Left ventricle myocardium inferior (tissue), 1 donor: ENCODE measurements at places on chromosomes 5 and 9.

DNA sequence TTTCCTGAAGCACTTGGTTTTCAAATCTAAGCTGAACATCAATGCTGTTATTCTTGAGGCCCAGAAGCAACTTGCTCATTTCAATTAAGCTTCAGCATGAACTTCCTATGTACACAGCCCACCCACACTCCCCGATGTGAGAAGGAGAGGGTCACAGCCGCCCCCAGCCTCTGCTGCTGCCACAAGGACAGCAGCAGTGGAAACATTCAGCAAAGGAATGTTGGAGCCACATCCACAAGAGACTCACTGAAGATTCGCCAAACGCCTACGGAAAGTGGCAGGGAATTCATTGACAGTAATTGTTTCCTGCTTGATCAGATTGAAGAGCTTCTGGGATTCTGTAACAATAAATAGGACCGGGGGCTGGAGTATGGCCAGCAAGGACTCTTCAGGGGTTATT, 2.9 kb downstream of the TGFBI start:
- DNase-seq: no peak

DNA sequence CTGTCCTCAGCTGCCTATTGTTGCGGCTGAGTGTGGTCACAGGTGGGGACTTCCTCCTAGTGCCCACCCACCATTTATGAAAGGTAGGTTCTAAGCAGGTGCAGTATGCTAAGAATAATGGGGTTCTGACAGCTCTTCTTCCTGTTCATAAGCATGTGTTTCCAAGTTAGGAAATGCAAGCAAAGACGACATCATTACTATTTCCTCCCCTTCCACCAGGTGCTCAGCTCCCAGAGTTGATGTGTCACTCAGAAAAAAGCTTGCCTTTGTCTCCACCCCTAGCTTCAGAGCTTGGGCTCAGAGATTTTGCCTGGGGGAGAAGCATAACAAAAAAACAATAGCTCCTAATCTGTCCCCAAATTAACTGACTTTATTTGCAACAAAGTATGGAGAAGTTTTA, 1076.7 kb downstream of the NR2F1-AS1 start:
- no peak for DNase-seq

DNA sequence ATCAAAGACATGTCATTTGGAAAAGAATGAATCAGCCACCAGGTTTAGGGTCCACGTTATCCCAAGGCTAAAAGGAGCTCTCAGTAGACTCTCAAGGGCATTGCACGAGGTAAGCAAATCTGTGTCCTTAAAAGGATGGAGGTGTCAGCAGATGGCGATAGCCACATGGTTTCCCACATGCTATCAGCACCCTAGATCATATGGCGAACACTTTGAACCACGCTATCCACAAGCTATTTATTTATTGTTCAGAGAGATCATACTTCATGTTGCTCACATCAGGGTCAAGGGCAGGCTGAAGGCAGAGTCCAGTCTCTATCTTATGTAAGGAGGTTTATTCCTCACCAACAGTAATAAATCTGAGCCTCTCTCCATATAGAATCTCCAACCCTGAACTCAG, 43.7 kb downstream of the CDH6 start:
- no peak for DNase-seq

DNA sequence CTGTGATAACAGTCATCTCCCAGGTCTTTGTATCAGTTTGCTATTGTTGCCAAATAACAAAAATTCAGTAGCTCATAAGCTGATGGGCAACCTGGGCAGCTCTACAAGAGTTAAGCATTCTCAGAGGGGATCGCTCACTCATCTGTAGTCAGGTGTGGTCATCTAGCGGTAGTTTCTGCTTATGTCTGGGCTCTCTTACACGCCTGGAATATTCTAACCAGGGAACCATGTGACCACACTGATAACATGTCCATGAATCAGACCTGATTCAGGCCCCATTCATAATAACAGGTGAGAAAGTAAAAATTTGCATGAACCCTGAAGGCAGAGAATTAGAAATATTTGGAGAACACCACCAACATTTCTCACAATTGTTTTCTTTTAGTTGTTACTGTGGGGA, 576.1 kb downstream of the SLCO4C1 start:
- DNase-seq: no peak

DNA sequence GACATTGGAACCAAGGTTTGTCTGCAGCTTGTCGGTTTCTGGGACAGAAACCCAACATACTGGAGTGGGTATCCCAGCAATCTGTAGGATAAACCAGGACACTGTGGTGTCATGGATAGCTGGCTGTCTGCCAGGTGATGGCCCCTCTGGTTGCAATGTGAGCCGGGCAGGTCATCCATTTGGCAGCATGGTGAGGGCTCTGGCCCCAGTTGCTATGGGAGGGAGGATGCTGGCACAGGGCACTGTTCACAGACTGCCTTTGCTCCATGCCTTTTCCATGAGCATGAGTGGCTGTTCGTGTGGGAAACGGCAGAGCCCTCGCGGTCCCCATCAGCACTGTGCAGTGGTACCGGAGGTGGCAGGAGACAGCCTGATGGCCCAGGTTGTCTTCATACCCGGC, 6.4 kb downstream of the S1PR3 start:
- DNase-seq: no peak

DNA sequence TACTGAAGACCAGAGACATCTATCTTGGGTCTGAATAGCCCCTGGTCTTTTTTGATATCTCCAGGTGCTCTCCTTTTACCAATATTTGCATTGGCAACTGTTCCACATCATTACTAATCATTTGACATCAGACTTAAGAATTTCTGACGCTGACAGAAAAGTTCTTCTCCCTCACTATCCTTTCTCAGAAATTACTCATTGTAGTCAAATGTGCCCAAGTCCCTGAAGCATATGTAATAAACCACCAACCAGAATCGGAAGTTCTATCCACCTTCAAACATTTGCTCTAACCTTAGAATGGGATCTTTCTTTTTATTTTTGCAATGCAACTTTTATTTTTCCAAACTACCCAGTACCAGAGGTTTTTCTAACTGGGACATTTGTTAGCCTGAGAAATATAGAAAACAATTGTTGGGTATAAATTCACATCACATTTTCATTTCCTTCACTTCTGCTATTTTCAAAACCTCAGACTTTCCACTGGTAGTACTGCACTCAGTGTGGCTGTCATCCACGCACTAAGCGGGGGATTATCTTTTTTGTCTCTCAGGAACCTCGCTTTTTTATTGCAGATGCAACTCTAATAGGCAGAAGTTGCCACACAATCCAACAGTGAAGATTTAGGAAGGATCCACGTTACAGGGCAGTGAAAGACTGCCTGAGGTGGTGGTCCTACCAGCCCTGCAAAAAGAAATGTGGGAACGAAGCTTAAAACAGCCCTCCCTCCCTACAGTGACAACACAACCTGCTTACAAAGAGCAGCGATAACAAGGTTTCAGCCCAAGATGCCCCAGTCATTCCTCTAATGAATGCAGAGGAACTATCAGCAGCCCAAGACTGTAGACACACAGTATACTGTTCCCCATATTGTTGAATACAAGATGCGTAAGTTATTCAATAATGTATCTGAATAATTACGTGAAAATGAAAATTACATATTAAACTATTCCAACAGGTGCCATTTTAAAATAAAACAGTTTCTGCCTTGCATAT, 201.2 kb downstream of the EBF1 start:
- no peak for DNase-seq

- DNase-seq: no peak
Measured at GRCh38 chr9:4141296-4141695, 158.6 kb downstream of the GLIS3 start.

GRCh38 chr9:34588671-34589635, 571 bp downstream of the CNTFR start:
- no peak for DNase-seq

DNA sequence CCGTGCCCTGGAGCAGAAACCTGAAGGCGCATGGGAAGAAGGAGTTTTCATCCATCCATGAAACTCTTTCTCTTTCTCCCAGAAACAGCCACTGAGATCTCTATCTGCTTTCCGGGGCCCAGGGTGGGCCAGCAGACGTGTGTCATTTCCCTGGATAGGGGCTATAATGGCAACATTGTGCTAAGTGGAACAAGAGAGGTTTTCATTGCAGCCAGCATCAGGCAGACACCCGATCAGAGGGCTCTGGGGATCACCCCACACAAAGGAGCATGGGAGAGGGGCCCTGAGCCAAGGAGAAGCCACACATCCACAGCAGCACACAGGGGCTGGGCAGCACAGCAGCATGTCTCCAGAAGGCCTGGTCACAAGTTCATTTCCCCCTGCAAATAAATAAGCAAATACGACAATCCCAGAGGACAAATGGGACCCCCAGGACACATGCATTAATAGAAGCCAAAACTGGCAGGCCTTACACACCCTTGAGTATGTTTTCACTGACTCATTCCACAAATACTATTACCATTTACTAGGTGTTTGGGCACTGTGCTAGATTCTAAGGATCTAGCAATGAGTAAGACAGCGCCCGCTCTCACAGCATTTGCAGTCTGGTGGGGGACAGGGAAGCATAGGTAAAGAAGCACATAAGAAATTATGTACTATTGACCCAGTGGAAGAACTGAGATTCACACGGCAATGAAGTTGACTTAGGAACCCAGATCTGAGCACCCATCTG, 4.3 kb upstream of the AFAP1L1 start:
- DNase-seq: no peak

DNA sequence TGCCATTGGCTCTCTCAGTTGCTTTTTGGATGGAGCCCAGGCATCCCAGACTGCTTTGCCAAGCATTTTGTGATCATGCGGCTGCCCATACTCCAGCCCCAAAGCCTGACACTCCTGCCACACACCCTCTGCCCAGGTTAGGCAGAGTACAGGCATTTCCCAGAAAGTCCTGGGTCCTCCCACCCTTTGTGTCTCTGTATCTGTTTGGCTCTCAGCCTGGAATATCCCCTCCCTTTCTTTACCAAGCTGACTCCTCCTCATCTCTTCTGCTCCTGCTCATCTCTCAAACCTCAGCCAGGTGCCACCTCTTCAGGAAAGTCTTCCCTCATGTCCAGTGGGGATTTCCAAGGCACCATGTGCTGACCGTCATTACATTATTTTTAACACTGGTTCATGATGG, 14.3 kb upstream of the SH3RF2 start:
- DNase-seq: no peak

DNA sequence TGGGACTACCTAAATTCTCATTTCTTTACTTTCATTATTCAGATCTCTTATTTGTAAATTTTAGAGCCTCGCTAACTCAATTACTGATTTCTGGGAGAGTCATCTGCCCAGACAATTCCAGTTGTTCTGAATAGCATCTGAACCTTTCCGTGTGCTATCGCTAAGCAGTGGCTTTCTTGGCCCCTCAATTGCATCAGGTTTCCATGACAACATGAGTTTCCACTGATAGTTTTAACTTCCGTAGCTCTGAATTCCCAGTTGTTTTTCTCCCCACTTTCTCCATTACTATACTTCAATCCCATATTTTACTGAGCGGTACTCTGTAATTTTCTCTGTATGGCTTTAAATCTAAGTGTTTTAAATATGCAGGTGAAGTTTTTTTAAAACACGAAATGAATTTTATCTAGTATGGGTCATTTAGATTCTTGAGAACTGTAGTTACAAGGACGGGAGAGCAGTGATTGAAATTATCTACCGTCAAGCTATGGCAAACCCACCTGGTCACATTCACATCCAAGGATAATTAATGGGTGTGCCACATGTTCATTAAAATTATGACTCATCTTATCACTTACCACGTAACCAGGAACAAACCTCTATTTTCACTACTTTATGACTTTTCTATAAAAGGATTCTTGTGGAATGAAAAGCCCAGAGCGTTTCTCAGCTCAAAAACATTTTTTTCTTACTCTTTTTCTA, 223.5 kb upstream of the PCSK5 start:
- no peak for DNase-seq

DNA sequence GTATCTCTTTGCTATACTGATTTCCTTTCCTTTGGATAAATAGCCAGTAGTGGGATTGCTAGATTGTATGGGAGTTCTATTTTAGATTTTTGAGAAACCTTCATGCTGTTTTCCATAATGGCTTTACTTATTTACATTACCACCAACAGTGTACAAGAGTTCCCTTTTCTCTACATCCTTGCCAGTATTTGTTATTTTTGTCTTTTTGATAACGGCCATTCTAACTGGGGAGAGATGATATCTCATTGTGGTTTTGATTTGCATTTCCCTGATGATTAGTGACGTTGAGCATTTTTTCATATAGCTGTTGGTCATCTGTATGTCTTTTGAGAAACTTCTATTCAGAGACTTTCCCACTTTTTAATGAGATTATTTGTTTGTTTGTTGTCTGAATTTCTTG, 25.8 kb downstream of the NADK2 start:
- no peak for DNase-seq

DNA sequence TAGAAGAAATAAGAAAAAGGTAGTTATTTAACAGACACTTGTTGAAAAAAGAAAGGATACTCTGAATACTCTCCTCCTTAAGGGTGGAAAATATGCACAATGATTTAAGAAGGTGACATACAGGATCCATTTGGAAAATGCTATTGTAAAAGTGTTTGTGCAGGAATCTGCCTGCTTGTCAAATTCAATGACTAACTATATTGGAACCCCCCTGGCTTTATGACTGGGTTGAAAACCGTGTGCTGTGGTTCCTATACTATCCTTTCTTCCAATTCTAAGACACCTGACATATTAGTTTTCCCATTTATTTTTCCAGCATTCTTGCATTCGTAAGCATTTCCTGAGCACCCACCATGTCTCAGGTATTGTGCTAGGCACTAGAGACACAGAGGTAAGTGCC, 220.0 kb downstream of the GLIS3 start:
- no peak for DNase-seq

DNA sequence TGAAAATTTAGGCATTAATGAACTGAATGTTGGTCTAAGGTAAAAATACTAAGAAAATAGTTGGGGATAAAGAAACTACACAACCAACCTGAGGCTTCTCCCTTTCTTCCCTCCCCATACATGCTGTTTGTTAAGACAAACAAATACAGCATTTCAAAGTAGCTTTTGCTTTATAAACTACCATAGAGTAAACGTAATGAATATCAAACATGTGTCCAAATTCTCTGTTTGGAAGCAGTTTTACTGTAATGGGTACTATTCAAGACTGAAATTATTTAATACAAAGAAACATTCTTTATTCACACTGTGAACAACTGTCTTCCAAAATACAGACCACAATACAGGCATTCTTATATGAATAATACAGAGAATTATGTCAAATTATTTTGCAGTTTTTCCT, 52.0 kb downstream of the SLC44A1 start:
- no peak for DNase-seq

GRCh38 chr5:37836592-37837413, 3.0 kb downstream of the GDNF start:
- peak; percentile 16 for DNase-seq

GRCh38 chr5:20230010-20230409, 242.0 kb upstream of the CDH18 start:
- no peak for DNase-seq

DNA sequence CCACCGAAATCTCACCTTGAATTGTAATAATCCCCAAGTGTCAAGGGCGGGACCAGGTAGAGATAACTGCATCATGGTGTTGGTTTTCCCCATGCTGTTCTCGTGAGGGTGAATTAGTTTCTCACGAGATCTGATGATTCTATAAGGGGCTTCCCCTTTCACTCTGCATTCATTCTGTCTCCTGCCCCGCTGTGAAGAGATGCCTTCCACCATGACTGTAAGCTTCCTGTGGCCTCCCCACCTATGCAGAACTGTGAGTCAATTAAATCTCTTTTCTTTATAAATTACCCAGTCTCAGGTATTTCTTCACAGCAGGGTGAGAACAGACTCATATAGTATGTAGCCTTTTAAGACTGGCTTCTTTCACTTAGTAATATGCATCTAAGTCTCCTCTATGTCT, 128.1 kb upstream of the NR5A1 start:
- DNase-seq: no peak
